ENCODE measurements at places on chromosomes 3 and 15. TPM values are rescaled to one million over a fixed set of nuclear protein-coding genes. Genes with fewer than 3 reads are reported as not detected.

GRCh38 chr3:152127058-152127457 lies 141.7 kb upstream of the MBNL1 start:
- peak; percentile 96 for ATAC-seq

GRCh38 chr3:13400114-13400673 lies 19.9 kb downstream of the NUP210 start:
- ATAC-seq = no peak

The C3orf85 gene
- not detected for total RNA-seq

DNA sequence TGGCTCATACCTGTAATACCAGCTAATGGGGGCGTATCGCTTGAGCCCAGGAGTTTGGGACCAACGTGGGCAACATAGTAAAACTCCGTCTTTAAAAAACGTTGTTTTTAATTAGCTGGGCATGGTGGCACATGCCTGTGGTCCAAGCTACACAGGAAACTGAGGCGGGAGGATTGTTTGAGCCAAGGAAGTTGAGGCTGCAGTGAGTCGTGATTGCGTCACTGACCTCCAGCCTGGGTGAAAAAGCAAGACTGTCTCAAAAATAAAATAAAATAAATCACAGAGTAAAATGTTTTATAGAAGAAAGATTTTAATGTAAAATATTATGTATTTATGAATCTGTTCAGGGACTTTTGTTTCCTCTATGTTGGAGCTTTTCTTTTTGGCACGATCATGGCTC lies 15.3 kb upstream of the STRIT1 start:
- ATAC-seq = no peak

The ADGRG7 gene
- not detected for total RNA-seq

The IL5RA gene
- total RNA-seq = not detected

The EPHB1 gene
- total RNA-seq = 1.2 TPM

- ATAC-seq = no peak
Observed at GRCh38 chr3:24521420-24522145, 26.9 kb upstream of the THRB start.

- no peak for ATAC-seq
Observed at GRCh38 chr3:145197051-145197820, 963.7 kb downstream of the PLOD2 start.

The BCHE gene
- not detected for total RNA-seq

The PRR20G gene
- total RNA-seq = not detected

The TMIE gene
- total RNA-seq = 0.15 TPM
